ENCODE measurements at places on chromosomes 1 and 21.

DNA sequence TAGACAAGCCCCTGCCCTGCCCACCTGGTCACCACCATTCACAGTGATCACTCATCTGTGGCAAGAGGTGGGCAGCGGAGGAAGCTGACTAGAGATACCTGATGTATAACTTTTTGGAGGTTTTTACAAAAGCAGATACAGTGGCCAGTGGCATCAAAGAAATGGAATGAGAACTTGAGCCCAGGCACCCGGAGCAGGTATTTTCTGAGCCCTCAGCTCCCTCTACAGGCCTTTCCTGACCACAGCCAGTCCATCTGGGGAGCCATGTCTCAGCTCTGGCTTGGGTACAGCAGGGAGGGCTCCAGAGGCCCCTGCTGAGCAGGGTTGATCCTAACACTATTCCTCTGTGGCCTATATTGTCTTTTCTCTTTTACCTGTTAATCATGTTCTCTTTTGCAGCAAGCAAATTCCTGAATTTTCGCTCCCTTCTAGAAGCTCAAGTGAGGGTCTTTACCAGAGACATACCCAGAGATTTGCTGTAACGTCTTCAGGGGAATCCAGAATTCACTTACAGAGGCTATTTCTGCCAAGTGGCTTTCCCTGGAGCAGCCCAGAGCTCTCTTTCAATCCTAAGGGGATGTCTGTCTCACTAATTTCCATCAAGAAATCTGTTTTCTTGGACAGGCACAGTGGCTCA, 27.3 kb downstream of the GPR157 start:
- DNase-seq = peak; percentile 61

GRCh38 chr1:27787895-27788294, 14.9 kb downstream of the STX12 start:
- DNase-seq = no peak

DNA sequence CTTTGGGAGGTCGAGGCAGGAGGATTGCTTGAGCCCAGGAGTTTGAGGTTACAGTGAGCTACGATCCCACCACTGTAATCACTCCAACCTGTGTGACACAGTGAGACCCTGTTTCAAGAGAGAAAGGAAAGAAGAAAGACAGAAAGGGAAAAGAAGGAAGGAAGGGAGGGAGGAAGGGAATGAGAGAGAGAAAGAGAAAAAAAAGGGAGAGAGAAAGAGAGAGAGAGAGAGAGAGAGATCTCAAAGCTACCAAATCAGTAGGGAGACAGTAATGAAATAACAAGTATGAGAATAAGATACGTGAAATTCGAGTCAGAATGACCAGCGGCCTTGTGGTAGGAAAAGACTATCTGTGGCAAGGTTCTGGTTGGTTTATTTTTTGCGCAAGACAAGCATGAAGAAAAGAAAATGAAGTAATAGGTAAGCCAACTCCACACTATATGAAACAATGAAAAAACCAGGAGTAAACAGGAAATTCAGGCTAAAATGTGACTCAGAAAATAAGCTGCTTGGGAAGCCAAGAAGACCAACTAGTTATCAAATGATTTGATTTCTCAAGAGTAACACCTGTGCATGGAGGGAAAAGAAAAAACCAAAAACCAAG, 8.9 kb downstream of the MTF1 start:
- peak; percentile 34 for DNase-seq

GRCh38 chr1:113141650-113142473, 68.9 kb downstream of the LRIG2 start:
- DNase-seq = peak; percentile 22

- peak; percentile 72 for DNase-seq
These were observed 631 bp upstream of the SPATC1L start for GRCh38 chr21:46184625-46185555.

DNA sequence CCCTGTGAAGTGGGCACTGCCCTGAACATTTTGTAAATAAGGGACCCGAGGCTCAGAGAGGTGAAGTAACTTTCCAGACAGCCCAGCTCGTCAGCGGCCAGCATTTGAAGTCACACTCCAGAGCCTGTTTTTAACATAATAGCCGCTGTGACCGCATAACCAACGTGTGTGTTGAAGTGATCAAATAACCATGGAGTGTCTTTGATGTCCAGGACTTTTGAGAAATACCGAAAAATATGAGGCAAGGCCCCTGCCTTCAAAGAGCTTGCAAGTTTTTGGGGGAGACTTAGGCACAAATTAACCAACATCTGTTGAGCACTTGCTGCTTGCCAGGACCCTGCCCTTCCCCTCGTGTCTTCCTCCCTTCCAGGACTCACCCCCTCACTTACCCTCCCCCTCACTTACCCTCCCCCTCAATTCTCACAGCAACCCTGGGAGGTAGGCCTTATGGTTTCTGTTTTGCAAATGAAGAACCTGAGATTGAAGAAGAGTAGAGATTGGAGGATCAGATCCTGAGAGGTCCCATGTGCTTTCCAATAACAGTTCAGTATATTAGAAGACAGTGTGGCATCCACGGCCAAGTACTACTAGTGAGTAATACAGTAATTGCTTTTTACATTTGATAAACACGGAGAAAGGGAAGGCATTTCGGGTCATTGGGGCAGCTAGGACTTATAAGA, 1.3 kb upstream of the SLC16A1 start:
- DNase-seq = peak; percentile 77

DNA sequence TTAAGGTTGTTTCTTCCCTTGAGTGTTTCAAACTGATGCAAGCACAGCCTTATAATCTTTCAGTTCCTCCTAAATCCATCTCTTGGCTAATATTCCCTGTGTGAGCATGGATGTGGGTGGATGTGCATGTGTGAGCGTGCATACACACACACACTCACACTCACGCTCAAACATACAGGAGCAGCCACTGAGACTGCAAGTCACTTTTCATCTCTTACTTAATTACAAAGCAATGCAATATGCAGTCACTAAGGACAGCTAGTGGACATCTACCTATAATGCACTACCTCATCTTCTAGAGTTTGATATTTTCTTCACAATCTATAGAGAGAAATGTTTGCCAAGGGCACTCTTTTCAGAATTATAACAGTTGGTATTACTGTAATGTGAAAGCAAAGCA, 1.4 kb downstream of the ESRRG start:
- no peak for DNase-seq

GRCh38 chr1:245753807-245754206, 599.0 kb downstream of the KIF26B start:
- DNase-seq = no peak

DNA sequence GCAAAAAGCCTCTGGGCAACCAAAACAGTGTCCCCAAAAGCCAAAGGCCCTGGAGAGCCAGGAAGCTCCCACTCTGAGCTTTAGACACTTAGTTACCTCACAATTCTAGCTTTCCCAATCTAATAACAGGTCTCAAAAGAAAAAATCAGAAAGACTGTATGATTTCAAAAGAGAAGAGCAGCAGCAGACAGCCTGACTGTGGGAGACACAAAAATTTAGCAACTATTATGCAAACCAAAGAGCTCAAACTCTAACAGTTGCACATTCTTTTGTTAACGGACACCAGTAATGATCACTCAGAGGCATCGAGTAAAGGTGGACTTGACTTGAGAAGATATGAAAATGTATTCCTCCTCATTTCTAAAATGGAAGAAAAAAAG, 160.1 kb downstream of the SLC45A1 start:
- no peak for DNase-seq

DNA sequence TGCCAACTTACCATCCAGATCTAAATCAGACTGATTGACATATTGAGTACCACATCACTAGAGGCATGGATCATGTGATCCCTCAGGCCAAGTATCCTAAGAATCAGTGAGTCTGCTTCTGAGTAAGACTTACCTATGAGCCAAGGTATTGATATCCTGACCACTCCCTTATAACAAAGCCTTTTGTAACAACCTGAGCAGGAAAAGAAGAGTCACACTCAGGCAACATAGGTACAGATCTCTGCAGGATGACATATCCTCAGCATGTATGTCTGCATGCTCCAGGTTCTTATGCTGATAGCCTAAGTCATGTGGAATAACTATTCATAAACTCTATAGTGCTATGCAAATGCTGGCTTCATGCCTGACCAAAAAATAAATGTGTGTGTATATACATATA, 2.3 kb upstream of the LCE1A start:
- no peak for DNase-seq

Measured in kidney tubule cell (primary cell).